ENCODE measurements at places on chromosomes 7 and 10. TPM values are rescaled to one million over a fixed set of nuclear protein-coding genes. Genes with fewer than 3 reads are reported as not detected.

DNA sequence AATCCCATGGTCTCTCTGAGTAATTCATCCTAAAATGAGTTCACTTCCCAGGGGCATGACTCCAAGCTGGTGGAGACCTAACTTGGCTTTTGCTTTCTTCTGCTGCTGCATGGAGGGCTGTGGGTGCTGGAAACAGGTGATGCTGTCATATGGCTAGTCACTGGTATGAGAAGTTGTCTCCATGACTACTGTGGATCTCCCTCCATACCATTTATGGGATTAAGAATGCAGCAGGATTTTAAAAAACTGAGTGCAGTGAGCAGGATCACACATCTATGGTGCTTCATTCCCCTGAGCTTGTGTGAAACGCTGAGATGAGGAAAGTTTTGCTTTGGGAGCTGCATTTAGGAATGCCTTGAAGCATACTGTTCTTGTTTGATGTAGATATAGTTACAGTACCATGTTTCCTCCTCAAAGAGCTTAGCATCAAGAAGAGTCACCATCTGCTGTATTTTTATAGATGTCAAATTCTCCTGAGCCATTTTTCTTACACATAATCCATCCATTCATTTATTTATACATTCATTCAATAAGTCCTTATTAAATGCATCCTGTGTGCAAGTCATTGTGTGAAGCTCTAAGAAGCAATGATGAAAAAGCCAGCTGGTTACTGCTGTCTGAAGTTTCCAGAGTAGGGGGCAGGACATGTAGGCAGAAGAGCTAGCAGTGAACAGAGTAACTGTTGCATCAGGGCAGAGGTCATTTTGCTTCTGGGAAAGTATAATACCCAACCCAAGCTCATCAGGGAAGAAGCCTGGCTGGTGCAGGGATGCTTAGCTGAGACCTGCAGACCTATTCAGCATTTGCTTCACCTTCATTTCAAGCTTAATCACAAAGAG lies 534.8 kb downstream of the AUTS2 start:
- no peak overlapping the region for H3K4me3 ChIP-seq
- no peaks in the 10 kb centered on the region for H3K27me3 ChIP-seq
- no peaks in the 10 kb centered on the region for H3K36me3 ChIP-seq
- H3K27ac ChIP-seq = no peak overlapping the region

DNA sequence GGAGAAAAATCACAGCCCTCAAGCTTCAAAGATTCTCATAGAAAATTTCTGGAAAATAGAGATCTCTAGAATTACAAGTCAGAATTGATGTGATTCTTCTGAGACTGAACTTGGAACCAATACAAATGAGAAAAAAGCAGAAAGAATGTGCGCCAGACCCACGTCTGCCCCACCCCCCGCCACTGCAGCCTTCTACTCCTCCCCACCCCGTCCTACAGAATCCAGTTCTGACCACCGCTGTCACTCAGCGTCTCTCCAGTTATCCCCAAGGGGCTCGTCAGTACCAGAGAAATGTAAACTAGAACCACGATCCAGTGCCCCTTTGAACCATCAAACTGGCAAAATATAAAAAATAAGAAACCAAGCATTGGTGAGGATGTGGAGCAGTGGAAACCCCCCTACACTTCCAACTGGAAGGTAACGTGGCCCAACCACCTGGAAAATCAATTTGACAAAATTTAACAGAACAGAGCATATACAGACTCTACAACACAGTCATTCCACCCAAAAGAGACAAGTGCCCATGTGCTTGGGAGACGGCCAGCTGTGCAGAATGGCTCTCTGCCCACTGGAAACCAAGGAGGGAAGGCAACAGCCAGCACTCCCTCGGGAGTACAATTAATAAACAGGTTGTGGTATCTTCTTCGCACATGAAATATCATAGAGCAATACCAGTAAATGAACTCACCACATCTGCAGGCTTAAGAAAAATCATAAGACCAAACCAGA lies 397.9 kb downstream of the TNS3 start:
- DNase-seq = no peak
- H3K27ac ChIP-seq = no peak overlapping the region
- H3K36me3 ChIP-seq = no peaks in the 10 kb centered on the region
- H3K27me3 ChIP-seq = peaks cover 6% of the 10 kb centered on the region

- H3K4me1 ChIP-seq = peaks cover 9% of the 10 kb centered on the region
- no peak for DNase-seq
- H3K27me3 ChIP-seq = no peaks in the 10 kb centered on the region
- no peaks in the 10 kb centered on the region for H3K36me3 ChIP-seq
- H3K4me3 ChIP-seq = no peak overlapping the region
- H3K27ac ChIP-seq = no peak overlapping the region
These were observed 33.0 kb downstream of the RALA start for GRCh38 chr7:39656415-39656814.

DNA sequence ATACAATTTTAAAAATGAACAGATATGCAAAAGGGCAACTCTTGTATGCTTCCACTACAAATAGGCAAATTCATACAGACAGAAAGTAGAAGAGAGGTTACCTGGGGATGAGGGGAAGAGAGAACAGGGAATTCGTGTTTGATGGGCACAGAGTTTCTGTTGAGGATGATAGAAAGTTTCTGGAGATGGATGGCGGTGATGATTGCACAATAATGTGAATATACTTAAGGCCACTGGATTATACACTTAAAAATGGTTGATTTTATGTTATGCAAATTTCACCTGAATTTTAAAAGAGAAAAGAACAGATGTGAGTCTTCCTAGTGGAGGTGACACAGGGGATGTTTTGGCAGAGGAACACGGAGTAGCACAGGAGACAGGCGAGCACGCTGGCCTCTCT lies 89.3 kb downstream of the TEX36 start:
- no peaks in the 10 kb centered on the region for H3K36me3 ChIP-seq
- no peak for DNase-seq
- no peak overlapping the region for H3K4me3 ChIP-seq
- H3K27ac ChIP-seq = no peak overlapping the region
- H3K4me1 ChIP-seq = no peaks in the 10 kb centered on the region

DNA sequence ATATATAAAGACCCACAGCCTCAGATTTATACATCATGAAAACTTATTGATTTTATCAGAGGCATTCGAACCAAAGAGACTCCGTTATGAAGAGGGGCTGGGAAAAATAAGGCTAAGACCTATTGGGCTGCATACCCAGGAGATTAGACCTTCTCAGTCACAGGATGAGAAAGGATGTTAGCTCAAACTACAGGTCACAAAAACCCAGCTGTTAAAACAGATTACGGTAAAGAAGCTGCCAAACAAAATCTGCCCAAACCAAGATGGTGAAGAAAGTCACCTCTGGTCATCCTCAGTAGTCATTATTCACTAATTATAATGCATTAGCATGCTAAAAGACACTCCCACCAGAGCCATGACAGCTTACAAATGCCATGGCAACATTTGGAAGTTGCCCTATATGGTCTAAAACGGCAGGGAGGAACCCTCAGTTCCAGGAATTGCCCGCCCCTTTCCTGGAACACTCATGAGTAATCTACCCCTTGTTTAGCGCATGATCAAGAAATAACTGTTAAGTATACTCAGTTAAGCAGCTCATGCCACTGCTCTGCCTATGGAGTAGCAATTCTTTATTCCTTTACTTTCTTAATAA lies 362.5 kb upstream of the PCDH15 start:
- H3K27ac ChIP-seq = no peak overlapping the region
- H3K4me3 ChIP-seq = no peak overlapping the region
- H3K4me1 ChIP-seq = no peaks in the 10 kb centered on the region
- no peaks in the 10 kb centered on the region for H3K36me3 ChIP-seq

DNA sequence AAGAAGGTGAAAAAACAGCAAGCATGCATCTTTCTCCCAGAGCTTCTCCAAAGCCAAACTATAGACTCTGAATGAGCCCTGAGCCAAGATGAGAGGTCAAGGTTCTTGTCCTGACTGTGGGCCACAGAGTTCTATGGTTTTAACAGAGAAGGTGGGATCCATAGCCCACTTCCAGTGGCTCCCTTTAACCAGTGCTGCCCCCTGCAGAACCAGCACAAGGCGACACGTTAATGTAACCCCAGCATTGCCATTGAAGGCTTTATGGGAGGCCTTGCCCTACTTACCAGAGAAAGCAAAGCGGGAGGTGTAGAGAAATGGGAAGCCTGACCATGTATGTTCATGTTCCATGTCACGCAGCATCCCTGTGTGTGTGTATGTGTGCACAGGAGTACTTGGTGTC lies 243.6 kb downstream of the PRPF18 start:
- peaks cover 10% of the 10 kb centered on the region for H3K4me1 ChIP-seq
- H3K36me3 ChIP-seq = no peaks in the 10 kb centered on the region
- H3K4me3 ChIP-seq = no peak overlapping the region
- no peak for DNase-seq
- H3K27me3 ChIP-seq = no peaks in the 10 kb centered on the region

Gene H2BK1
- not detected for total RNA-seq

Gene EBLN1
- not detected for total RNA-seq

Gene MBL2
- not detected for total RNA-seq

Gene SPDYE18
- 0.50 TPM for total RNA-seq

Gene GDF2
- not detected for total RNA-seq
